ENCODE measurements at places on chromosomes 16 and 17.

GRCh38 chr16:19605701-19606100 lies 50.2 kb downstream of the VPS35L start:
- DNase-seq = no peak

- DNase-seq = no peak
Observed at GRCh38 chr17:6796887-6797490, 21.0 kb downstream of the FBXO39 start.

DNA sequence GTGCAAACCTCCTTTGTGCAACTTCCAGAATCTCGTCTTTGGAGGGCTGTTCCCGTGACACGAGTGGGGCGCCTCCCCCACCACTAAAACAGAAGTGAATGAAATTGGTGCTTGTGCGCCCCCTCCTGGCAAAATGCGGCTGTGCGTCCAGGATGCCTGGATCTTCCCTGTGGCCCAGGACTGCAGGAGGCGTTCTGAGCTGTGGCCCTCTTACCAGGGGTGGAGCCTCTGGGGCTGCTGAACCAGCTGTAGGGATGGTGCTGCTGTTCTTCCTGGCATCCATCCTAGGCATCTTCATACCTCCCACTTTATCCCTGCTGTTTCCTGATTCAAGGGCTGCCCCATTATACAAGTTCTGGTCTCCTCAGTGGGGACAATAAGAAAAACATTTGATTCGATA lies 18.5 kb upstream of the NAGLU start:
- DNase-seq = peak; percentile 84

GRCh38 chr17:79213305-79213704 lies 138.7 kb downstream of the ENGASE start:
- DNase-seq = no peak

DNA sequence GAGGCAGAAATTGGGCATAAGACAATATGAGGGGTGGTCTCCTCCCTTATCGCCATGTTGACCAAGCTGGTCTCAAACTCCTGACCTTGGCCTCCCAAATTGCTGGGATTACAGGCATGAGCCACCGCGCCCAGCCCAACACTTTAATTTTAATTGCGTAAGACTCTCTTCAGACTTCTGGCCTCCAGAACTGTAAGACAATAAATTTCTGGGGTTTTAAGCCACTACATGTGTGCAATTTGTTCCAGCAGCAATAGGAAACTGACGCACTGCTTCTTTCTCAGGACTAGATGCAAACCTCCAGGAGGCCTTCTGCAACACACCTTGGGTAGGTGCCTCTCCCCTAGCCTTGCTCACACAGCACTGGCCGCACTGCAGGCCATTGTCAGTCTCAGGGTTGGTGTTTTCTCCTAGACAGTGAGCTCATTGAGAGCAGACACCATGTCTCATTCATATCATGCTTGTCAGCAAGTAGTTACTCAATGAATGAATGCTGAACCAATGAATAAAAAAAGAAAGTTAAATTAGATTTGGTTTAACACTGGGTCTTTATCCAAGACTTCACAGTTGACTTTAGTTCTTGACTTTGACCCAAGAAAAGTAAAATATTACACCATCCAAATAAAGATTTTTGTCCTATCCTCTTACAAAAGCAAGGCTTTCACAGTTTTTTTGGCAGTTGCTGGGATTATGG lies 5.5 kb upstream of the ACSF2 start:
- no peak for DNase-seq

- DNase-seq = no peak
Observed at GRCh38 chr17:81251094-81251708, 12.1 kb downstream of the NDUFAF8 start.

DNA sequence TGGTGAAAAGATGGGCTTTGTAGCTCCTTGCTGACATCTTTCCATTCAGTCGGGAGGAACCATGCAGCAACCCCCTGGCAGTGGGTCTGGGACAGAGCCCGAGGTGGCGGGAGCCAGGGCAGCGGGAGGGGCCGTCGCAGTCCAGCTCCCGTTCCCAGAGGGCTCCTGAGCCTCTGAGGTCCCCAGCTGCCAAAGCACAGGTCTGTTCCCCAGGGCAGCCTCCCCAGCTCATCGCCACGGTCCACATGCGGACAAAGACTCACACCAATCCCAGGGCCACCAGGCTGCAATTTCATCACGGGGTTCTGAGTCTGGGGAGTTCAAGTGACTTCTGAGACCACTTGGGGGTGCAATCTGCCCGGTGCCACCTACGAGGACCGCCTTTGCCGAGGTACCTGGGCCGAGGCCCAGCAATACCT lies 196.0 kb downstream of the RBFOX3 start:
- no peak for DNase-seq

DNA sequence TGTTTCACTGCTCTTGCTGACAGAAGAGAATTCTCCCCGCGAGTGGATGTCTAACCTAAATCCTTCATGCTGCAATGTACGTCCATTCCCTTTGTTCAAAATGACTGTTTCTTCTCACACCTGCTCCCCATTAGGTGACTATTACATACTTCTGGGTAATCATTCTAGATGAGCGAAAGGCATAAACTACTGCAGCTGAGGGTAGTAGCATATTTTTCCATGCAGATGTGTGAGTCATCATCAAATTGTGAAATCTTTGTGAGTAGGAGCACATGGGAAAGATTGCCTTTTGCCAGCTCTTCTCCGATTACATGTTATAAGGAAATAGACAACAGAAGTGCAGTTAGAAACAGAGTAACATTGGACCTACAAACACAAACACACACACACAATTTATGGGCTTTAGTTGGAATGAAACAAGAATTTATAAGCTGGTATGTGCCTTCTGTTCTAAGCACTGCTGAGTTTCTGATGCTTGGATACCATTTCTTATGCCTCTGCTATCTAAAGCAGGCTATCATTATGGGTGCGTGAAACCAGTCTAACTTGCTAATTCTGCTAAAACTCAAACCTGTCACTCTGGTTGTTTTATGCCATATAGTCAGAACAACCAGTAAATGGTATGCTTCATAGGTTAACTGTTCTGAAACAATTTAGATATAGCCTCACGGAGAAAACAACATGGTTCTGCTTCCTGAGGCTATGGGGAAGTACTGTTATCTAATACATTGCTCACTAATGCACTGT lies 346.9 kb upstream of the PSMD7 start:
- peak; percentile 95 for DNase-seq

DNA sequence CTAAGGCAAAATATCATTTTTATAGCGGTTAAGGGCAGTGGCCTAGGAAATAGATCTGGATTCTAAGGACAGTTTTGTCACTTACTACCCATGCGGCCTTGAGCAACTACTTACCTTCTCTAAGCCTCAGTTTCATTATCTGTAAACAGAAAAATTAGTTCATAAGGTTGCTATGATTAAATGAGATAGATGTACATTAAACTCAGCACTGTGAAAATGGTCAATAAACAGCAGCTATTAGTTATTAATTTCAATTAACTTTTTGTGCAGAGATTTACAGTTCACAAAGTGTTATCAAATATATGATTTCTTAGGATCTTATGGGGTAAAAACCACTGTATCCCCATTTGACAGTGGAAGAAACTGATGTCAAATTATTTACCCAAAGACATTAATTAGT lies 135.5 kb upstream of the CORO6 start:
- DNase-seq = no peak

- peak; percentile 46 for DNase-seq
Observed at GRCh38 chr17:41404024-41404671, 6.7 kb upstream of the KRT31 start.

GRCh38 chr17:81065500-81065899 lies 30.5 kb downstream of the BAIAP2 start:
- no peak for DNase-seq

All from umbilical cord (tissue), 2 donors.